ENCODE measurements at places on chromosomes 1 and 21. TPM values are rescaled to one million over a fixed set of nuclear protein-coding genes. Genes with fewer than 3 reads are reported as not detected.
A peak's percentile ranks its signal among the peaks of the same experiment; 100 is the strongest.

DNA sequence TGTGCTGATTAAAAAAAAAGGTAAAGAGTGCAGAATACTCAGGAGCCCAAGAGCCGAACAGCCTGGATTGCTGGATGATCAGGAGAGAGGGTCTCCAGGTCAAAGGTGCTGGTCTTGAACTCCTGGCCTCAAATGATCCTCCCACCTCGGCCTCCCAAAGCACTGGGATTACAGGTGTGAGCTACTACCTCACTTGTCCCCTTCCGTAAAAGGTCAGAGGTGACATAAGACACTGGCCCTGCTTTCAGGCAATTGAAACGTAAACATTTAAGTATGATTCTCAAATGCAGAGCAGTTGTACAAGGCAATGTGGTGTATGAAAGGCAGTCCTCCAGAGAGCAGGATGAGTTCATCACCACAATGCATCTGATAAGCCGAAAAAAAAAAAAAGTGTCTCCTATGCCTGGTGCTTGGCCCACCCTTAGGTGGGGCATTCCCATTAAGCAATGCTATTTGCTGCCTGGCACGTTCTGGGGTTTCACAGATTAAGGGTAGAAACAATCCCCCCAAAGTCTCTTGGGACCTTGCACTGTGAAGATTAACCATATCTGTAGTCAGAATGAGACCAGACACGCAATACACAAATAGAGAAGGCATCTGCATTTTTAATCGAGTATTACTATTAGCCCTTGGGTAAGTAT, 47.7 kb downstream of the PARP1 start:
- no peak for DNase-seq

- peak; percentile 84 for DNase-seq
These were observed 149.2 kb upstream of the JUN start for GRCh38 chr1:58932859-58933598.

GRCh38 chr1:41109310-41110197, 88.0 kb upstream of the SLFNL1 start:
- DNase-seq: peak; percentile 46

DNA sequence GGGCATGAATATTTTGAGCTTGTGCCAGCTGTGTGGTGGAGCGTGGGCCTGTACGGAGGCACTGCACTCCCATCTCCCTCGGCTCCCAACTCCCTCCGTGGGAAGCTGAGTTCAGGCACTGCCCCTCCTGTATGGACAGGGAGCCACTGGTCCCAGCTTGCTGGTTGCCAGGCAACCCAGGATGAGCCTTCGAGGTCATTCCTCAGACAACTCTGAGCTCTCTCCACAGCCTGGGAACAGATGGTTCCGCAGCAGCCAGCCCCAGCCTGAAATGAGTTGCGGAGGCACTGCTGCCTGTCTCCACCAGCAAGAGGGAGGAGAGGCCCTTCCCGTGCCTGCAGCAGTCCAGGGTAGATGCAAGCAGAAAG, 58.4 kb upstream of the TENT5B start:
- DNase-seq: no peak

DNA sequence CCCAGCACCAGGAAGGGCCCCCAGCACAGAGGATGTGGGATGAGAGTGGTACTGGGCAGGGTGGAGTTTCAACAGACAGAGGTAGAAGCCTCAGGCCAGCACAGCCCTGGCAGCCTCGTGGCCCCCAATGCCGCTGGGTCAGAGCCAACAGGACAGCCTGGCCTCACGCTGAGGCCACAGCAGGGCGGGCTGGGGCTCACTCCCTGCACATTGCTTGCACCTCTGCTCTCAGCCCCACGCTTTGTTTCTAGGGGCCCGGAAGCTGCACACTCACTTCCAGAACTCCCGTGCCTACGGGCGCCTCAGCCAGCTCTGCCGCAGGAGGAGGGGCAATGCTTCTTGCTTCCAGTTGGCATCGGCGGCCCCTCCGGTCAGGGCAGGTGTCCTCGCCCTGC, 72.9 kb downstream of the SIK1 start:
- no peak for DNase-seq

The FCGR1A gene
- total RNA-seq: 2.9 TPM

The ZC3H11A gene
- total RNA-seq: 71.8 TPM

The NTNG1 gene
- total RNA-seq: 9.9 TPM
